Uterus (tissue), 4 donors: ENCODE measurements at places on chromosomes 1 and 21. TPM values are rescaled to one million over a fixed set of nuclear protein-coding genes. Genes with fewer than 3 reads are reported as not detected.

DNA sequence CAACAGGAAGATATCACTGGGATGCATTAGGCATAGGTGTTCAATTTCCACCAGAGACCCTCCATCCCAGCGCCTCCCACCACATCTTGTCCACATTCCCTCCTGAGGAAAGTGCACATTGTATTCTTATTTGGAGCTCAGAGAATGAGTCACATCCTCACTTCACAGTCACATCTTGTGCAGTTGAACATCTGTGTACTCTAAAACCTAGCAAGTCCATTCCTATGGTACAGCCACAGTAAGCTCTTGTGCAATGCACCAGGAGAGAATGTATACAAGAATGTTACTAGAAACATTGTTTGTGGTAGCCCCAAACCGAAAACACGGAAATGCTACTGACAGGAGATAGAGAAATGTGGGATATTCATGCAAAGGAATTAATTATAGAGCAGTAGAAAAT is 1.6 kb upstream of the KDF1 start:
- DNase-seq: no peak

DNA sequence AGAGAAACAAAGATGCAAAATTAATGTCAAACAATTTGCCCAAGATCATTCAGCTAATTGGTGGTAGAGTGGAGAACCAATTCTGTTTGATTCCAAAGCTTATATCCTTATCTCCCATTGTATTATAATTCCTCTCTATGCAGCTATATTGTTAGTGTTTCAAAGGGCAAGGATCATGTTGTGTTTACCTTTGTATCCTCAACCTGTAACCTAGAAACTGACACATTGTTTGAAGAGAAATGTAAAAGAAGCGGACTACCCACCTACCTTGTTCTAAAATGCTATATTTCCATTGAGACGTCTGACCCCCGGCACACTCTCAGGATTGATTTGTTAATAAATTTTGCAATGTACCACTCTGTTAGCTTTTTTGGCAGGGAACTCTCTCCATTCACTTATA is 9.3 kb downstream of the RAVER2 start:
- no peak for DNase-seq

DNA sequence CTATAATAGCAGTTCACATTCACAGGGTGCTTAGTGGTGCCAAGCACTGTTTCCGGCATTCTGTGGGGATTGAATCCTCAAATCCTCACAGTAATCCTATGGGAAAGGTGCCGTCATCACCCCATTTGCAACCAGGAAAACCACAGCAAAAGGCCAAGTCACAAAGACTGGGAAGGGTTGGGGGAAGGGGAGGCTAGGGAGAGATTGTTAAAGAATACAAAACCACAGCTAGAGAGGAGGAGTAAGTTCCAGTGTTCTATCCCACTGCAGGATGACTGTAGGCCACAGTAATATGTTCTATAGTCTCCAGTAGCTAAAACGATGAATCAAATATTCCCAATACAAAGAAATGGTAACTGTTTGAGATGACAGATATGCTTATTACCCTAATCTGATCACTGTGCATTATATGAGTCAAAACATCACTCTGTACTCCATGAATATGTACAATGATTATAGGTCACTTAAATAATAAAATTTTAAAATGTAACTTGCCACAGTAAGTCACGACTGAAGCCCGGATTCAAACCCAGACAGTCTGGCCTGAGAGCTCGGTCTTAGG is 256.8 kb downstream of the TOMM20 start:
- DNase-seq: no peak

- DNase-seq: no peak
Measured at GRCh38 chr1:168368131-168368530, 87.5 kb downstream of the TBX19 start.

- no peak for DNase-seq
Measured at GRCh38 chr1:60153961-60154360, 80.4 kb upstream of the C1orf87 start.

GRCh38 chr1:46822248-46822826 is 23.5 kb downstream of the CYP4B1 start:
- no peak for DNase-seq

- DNase-seq: peak; percentile 53
Measured at GRCh38 chr21:17387030-17387617, 125.7 kb upstream of the CXADR start.

GRCh38 chr1:222728746-222729145 is 8.3 kb upstream of the FAM177B start:
- DNase-seq: no peak

GRCh38 chr21:44755227-44755626 is 43.9 kb upstream of the TSPEAR start:
- DNase-seq: no peak

DNA sequence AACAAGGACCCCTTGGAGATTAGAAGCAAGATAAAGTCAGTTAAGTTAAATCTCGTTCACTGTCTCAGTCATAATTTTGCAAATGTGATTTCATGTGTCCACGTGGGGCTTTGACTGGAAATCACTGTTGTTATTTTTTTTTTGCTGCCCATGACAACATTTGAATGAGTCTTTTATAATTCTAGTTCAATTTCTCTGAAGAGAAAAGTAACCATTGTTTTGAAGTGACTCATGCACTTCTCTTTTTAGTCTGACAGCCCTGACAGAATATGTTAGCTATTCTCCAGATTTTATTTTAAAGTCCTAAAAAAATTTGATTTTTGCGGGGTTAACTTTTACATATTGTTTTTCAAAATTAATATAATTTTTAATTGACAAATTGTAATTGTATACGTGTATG is 30.7 kb upstream of the NLRP3 start:
- no peak for DNase-seq

DNA sequence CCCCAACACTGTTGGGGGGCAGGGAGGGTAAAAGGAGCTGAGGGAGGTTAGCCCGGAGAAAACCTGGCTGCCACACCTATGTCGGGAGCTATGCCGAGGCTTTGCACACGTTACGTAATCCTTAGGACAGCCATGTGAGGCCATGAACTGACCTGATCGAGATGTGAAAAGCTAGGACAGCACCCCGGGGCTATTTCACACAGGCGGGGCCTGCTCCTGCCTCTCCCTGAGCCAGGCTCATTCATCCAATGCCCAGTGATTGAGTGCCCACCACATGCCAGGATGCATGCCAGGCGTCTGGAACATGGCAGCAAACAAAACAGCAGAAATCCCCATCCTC is 30.2 kb downstream of the LDLRAP1 start:
- DNase-seq: no peak

DNA sequence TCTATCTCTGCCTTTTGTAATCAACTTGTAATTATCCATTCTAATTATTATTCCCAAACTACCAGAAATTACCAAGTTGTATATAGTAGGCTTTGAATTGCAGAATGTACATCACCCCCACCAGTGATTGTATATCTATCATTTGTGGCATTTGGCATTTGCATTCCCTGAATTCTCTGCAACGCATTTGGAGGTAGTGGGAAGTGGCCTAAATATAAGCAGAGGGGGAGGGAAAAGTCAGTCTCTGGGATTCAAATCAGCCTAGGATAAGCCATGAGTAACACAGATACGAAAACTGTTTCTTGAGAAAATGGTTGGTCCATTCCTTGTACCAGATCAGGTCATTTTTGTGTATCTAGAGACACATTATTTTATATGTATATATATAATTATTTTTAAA is 20.7 kb downstream of the DDX20 start:
- no peak for DNase-seq

GRCh38 chr1:9129266-9130041 is 552 bp upstream of the GPR157 start:
- peak; percentile 87 for DNase-seq

DNA sequence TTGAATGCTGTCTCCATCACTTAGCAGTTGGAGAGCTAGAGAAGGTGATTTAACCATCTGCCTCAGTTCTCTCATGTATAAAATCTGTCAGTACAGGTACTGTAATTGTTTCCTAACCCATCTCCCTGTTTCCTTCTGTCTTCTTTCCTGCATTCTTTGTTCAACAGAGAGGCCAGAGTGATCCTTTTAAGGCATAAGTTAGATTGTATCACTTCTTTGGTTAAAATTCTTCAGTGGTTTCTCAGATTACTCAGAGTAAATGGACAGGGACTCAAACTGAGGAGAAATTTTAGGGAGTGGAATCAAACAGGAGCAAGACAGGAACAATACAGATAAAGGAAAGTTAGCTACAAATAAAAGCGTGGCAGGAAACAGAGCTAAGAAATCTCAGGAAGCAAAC is 45.2 kb upstream of the SSX2IP start:
- no peak for DNase-seq

DNA sequence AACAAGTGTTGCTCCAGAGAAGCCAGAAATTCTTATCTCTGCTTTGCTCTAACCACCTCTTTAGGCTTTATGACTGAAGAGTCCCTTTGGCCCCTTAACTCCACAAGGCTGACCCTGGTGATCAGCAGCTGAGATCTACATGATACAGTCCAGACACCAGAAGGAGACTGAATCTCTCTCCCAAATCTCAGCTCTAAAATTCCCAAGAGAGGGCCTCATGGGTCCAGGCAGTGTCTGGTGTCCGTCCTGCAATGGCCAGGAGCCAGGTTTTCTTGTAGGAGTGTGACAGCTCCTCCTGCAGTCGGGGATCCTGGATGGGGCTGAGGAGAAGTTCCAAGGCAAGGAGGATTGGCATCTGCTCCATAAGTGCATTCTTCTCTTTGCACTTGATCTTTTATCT is 35.3 kb downstream of the L1TD1 start:
- DNase-seq: no peak

- no peak for DNase-seq
Measured at GRCh38 chr21:45078877-45079281, 4.5 kb downstream of the ADARB1 start.

- DNase-seq: no peak
Measured at GRCh38 chr1:16913181-16913832, 8.4 kb upstream of the CROCC start.

- DNase-seq: no peak
Measured at GRCh38 chr1:162561616-162562469, at the start of gene UAP1. TSS of gene UAP1 (plus strand) at chr1:162561722. CDS start at chr1:162566069, 4,347 bp downstream.

- no peak for DNase-seq
Measured at GRCh38 chr1:167752219-167752985, 30.6 kb downstream of the MPZL1 start.

DNA sequence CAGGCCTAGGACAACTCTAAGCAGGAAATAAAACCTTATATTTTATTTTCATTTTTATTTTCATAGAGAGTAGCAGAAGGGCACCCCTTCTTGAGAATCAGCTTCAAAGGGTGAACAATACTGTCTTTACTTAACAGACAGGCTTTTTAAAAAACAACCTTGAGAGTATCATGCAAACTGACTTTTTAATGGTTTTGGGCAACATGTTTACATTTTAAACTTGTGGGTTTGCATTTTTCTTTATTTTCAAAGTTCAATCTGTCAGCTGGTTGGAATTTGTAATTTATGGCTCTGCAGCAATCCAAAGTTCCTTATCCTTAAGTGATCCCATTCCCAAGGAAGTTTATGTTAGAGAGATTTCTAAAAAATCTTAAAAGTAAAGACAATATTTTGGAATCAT is 392.3 kb upstream of the ADAMTS5 start:
- DNase-seq: no peak

GRCh38 chr1:164765992-164766720 is 207.2 kb downstream of the PBX1 start:
- DNase-seq: no peak

GRCh38 chr1:172394141-172394751 is 26.2 kb upstream of the C1orf105 start:
- no peak for DNase-seq

- no peak for DNase-seq
Measured at GRCh38 chr1:17789926-17790325, 34.8 kb downstream of the ACTL8 start.

DNA sequence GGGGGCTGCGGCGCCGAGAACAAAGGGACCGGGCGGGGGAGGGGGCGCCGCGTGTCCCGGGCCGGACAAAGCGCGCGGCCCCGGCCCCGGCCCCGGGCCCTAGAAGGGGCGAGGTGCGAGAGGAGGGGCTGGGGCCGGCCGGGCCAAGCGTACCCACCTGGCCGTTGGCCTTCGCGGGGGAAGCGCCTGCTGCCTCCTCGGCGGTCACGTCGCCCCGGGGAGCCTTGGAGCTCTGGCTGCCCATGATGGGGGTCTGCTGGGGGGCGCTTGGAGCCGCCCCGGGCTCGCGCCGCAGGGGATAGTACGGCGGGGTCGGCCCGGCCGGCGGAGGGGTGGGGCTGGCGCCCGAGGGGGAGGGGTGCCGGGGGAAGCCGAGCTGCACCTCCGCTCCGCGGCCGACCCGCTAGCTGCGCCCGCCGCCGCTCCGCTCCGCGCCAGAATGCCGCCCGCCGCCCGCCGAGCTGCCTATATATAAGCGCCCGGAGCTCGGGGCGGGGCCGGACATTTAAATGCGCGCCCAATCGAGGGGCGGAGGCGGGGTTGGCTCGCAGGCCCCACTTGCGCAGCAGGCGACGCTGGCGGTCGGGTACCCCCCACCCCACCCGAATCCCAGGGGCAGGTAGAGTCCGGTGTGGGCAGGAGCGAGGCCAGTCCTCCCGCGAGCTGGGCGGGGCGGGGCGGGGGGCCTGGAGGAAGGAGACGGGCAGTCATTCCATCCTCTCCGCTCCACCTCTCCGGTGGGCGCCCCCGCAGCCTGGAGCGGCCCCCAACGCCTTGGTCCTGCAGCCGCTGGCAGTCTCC is at the start of gene MARCKSL1:
MARCKSL1 (minus strand) TSS at position 444 of the 801 bp plus-strand sequence; CDS start at position 244, 200 bp downstream.
- peak; percentile 87 for DNase-seq

GRCh38 chr1:42938645-42939615 is 19.7 kb downstream of the SLC2A1 start:
- no peak for DNase-seq

GRCh38 chr1:31987135-31987619 is 26.5 kb upstream of the KHDRBS1 start:
- DNase-seq: no peak

DNA sequence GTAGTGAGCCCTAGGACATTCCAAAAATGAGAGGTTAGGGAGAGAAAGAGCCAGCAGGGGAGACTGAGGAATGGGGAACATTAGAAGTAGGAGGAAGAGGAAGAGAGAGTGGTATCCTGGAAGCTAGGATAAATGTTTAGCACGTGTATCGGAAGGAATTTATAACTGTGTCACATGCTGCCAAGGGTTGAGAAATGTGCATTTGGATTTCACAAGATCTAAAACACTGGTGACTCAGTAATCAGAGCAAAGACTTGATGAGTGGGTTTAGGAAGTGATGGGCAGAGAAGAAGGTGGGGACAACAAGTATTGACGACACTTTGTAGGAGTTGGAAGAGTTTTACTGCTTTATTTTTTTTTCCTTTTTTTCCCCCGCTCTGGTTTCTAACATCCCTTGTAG is 193.9 kb downstream of the FMN2 start:
- no peak for DNase-seq

GRCh38 chr1:153288634-153289275 is 24.0 kb downstream of the PGLYRP3 start:
- no peak for DNase-seq

DNA sequence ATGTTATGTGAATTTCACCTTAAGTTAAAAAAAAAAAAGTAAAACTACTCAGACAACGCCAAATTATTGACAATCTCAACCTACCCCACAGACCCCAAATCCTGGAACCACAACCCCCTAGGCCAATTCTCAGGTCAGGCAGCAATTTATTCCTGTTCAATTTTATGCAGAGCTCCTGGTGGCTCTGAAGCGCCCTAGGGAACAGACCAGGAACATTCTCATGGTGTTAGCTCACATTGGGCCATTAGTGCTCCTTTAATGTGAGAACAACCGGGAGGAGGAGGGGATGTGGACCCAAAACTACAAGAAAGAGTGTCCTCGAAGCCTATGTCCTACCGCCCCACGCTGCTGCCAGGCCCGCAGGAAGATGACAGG is 403 bp upstream of the PSEN2 start:
- DNase-seq: no peak

The CRYAA gene
- total RNA-seq: not detected

The PTPRU gene
- total RNA-seq: 48.2 TPM

The TBX19 gene
- 3.1 TPM for total RNA-seq

The DRAXIN gene
- total RNA-seq: 0.41 TPM

The S100A1 gene
- not detected for total RNA-seq

The RASAL2 gene
- 29.5 TPM for total RNA-seq

The ANGPTL3 gene
- not detected for total RNA-seq
